ENCODE measurements at places on chromosomes 5 and 9. TPM values are rescaled to one million over a fixed set of nuclear protein-coding genes. Genes with fewer than 3 reads are reported as not detected.

- no peak for DNase-seq
These were observed 34.7 kb downstream of the PAEP start for GRCh38 chr9:135596211-135596610.

DNA sequence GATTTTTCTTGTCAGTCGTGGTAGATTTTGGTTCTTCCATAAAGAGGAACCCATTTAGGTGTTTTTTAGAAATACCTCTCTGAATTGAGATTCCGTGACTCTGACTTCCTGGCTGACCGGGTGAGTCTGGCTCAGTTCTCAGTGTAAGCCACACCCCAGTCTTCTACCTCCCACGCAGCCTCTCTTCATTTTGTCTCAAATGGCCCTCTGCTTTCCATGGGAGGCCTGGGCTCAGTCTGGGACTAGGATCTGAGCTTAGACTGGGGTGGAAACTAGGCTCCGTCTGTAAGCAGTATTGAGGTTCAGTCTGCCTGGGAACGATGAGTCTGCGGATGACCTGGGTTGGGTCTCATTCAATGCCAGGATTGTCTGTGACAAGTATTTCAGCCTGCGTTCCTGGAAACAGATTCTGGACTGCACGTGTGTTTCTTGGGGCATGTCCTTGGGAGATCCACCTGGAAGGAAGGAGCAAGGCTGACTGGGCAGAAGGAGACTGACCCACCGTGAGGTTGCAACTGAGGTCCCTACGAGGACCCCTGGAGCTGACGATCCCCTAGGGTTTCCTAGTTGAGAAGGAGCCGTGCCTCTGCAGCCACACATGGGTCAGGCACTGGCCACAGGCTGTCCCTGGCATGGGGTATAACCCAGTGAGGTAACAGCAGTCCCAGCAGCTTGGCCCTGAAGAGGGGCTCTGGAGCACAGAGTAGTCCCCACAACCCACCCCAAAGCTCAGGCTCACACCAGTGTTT, 12.4 kb upstream of the CRB2 start:
- DNase-seq, result peak; percentile 79

DNA sequence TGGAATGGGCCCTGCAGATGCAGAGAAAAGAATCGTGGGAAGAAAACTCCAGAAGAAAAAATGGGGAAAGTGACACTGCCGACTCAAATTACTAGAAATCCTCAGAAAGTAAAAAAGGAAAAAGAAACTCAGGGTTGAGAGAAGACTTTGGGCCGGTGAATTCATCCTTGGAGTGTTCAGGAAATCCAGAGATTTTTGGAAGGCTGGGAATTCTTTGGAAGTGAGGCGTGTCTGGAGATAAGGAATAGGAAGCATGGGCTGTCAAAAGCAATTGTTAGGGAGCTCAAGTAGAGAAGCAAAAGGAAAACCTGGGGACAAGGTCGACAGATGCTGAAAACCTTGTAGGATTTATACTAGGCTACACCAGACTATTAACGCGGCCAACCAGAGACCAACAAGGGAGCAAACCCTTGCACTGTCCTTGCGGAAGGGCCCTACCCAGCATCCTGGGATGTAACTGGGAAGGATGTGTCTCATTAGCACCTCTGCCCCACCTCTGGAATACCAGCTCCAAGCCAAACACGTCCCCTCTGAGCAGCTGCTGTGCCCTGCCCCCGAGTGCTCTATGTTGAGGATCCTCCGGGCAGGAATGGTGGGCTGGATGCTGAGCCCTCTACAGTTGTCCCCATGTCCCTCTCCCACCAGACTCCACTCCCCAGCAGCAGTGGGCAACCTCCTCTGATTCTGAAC, 11.6 kb downstream of the DAB2IP start:
- DNase-seq, result no peak

GRCh38 chr9:106883626-106884190, 20.7 kb downstream of the ZNF462 start:
- peak; percentile 33 for DNase-seq

GRCh38 chr5:27093279-27093678, 54.9 kb upstream of the CDH9 start:
- DNase-seq, result no peak

GRCh38 chr9:16871336-16872151, 1.1 kb upstream of the BNC2 start:
- peak; percentile 51 for DNase-seq

DNA sequence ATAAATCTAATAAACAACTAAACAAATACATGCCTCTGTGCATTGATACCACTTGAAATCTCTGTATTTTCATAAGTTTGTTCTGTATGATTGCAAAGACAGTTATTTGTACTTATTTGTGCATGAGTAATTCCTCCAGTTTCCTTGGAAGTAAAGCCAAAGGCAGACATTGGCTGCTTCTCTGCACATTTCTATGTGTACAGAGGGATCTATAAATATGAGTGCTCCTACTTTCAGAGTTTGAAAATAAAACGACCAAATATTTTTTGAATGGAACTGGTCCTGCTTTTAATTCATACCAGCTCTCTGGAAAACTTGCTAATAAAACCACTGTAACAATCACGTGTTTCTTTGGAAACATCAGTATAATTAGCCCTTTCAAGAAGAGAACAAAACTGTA, 306.5 kb downstream of the MAN2A1 start:
- no peak for DNase-seq

DNA sequence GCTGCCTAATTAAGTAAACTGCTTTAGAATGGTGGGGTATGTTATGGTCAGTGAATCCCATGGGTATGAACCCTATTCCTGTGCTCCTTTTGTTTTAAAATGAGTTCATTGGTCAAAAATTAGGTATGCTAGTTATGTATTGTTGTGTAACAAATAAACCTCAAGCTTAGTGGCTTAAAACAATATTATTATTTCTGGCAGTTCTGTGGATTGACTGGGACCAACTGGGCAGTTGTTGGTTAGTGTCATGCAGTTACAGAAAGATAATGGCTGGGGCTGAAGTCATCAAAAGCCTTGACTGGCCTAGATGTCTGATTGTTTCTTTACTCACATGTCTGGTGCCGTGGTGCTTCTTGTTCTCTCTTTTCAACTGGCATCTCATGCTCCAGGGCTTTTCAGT, 8.9 kb upstream of the PTAR1 start:
- DNase-seq, result no peak

- DNase-seq, result no peak
These were observed 41.7 kb downstream of the AHRR start for GRCh38 chr5:362978-363765.

HAVCR2 gene
- total RNA-seq, result 0.12 TPM

SLCO6A1 gene
- 0.48 TPM for total RNA-seq

SMIM15 gene
- total RNA-seq, result 69.0 TPM

DRD1 gene
- total RNA-seq, result 0.06 TPM

Data from Daoy (cell line).